ENCODE measurements at places on chromosomes 16 and 17.

DNA sequence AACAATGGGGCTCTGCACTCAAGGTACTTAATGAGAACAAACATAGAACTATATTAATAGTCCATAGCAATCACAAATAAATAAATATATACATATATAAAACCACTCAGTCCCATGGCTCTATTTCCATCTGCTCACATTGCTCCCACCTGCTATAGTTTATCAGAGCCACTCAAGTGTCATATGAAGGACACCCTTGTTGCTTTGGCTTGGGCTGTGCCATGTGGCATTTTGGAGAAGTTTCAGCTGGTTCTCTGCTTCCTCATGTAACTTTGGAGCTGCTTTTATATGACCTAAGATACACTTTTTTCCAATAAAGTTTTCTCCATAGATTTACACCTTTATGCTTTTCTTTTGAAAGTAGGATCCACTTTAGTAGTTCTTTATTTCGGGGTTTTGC is 126.4 kb downstream of the KCNJ2 start:
- DNase-seq, result no peak

DNA sequence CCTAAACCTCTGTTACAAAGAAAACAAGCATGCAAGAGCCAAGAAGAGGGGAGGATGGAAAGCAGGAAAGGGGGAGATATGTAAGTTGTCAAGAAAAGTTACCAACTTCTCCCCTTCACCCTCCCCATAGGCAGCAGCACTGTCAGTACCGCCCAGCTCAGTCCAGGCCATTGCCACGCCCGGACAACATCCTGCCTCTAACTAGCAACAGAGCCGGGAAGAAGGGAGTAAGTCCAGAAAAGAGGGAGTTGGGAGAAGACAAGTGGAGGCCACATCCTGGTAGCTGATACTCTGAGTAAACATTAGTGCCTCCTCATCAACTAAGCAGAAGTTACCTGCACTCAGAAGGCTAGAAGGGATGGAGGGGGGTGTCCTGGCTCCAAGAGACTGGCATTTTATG is 113.6 kb downstream of the SMG6 start:
- no peak for DNase-seq

- no peak for DNase-seq
Measured at GRCh38 chr16:27253526-27253930, 15.0 kb downstream of the NSMCE1 start.

- no peak for DNase-seq
Measured at GRCh38 chr17:2184993-2185931, 118.3 kb downstream of the SMG6 start.

DNA sequence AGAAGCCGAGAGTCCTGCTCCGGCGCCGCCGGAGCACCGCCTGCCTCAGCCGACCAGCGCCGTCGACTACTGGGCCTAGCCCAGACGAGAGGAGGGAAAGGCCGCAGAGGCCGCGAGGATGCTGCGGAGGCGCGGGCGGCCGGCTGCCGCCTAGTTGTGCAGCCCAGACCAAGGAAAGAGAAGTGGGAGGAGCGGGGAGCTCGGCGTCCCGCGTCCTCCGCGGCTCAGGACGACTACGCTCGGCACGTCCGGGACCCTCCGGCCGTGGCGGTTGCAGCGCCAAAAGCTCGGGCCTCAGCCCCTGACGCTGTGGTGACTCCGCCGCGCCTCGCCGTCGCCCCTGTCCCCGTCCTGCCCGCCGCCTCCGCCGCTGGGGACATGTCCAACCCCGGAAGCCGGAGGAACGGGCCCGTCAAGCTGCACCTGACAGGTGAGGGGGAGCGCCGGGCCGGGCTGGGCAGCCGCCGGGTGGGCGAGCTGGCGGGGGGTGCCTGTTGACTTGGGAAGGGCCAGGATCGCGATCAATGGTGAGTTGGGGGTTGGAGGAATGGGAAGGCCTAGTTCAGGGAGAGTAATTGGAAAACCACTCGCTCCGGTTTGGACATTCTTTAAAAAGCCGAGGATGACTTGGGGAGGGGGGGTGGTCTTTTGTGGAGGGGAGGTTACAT is 37.7 kb downstream of the RNF135 start:
- DNase-seq, result peak; percentile 63

DNA sequence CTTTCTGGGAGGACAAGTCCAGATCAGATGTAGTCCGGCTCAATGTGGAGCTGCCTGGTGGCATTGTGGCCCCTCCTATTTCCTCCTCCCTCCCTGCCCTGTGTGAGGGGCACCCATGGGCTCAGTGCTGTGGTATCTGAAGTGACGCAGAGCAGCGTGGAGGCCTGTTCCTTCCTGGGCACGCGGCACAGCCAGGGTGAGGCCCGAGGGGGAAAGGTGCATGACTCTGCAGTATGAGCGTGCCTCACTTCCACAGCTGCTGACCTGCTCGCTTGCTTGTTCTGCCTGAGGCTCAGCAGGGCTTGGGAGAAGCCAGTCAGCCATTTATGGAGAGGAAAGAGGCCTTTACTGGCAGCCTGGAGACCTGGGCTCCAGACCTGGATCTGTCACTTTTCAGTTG is 11.7 kb downstream of the TMEM238L start:
- DNase-seq, result no peak

DNA sequence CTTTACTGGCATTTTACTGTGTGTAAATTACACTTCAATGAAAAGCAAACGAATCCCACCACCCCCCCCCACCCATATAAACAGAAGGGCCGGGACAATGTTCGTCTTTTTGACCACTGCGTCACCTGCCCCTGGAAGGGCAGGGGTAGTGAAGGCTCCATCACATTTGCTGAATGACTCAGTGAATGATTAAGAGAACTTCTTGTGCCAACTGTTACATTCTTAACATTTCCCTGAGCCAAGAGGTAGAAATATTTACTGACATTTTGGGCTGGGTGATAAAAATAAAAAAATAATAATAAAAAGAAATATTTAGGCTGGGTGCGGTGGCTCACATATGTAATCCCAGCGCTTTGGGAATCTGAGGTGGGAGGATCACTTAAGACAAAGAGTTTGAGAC is 24.1 kb downstream of the C16orf96 start:
- DNase-seq, result no peak

GRCh38 chr17:34765291-34765690 is 185.9 kb downstream of the TMEM132E start:
- DNase-seq, result no peak

GRCh38 chr16:48478393-48478792 is 93.2 kb upstream of the SIAH1 start:
- DNase-seq, result no peak

- no peak for DNase-seq
Measured at GRCh38 chr17:9729034-9729650, 62.2 kb downstream of the DHRS7C start.

DNA sequence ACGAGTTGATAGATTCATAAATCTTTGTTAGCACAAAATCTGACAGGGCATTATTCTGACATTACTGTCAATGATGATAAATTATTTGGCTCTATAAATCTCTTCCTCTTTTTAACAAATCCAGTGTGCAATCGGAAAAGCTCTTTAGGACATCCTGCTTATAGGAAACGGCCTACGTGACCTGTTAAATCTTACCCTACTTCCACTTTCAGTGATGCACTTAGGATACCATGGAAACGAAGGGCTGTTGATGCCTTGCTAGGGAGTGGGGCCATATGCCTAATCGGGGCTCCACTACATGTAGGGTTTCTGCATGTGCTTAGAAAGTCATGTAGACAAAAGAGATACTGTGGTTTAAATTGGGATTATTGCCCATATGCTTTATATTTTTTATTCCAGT is 27.2 kb downstream of the ZNF594 start:
- no peak for DNase-seq

DNA sequence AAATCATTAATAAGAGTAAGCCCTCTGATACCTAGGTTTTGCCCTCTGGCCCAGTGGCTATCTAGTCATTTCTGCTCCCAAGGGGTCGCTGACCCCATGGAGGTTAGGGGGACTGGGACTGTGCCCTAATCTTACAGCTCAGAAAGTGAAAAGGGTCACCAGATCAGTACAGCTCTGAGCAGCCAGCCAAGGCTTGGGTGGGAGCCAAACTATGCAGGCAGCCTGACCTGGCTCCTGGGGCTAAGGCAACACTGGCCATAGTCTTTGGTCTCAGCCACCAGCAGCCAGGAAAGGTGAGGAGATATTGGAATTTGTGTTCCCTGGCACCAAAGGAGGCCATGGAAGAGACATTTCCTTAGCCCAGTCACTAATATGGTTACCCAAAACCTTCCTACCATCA is 67.6 kb downstream of the ASIC2 start:
- no peak for DNase-seq

- no peak for DNase-seq
Measured at GRCh38 chr17:82384730-82385481, 13.3 kb downstream of the UTS2R start.

DNA sequence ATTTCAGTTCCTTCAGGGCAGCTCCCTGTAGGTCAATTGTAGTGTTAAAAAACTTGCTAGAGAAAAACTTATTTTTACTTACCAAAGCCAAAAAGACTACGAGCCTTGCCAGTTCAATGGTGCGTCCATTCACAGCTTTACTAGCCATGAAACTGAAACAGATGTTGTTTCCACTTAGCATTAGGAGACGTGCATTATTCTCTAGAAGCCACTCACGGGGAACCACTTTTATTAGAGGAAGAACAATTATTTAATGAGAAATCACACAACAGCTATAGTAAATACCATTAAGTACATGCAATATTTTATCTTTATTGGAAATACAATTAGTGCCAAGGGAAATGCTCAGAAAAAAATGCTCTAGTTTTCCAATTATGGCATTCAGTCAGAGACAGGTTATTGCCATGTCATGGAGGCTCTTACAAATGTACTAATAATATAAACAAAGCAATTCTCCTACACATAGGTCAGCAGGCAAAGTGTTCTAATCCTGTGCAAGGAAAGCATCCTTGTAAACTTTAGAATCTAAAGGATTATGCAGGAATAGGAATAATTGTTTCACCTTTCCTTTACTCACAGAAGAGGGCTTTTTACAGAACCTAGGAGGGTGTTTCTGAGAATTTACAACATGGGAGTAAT is 17.4 kb downstream of the LASP1NB start:
- DNase-seq, result no peak

- DNase-seq, result no peak
Measured at GRCh38 chr16:14004729-14005315, 66.3 kb upstream of the MRTFB start.

- DNase-seq, result no peak
Measured at GRCh38 chr17:76707985-76708807, 2.6 kb downstream of the MXRA7 start.

DNA sequence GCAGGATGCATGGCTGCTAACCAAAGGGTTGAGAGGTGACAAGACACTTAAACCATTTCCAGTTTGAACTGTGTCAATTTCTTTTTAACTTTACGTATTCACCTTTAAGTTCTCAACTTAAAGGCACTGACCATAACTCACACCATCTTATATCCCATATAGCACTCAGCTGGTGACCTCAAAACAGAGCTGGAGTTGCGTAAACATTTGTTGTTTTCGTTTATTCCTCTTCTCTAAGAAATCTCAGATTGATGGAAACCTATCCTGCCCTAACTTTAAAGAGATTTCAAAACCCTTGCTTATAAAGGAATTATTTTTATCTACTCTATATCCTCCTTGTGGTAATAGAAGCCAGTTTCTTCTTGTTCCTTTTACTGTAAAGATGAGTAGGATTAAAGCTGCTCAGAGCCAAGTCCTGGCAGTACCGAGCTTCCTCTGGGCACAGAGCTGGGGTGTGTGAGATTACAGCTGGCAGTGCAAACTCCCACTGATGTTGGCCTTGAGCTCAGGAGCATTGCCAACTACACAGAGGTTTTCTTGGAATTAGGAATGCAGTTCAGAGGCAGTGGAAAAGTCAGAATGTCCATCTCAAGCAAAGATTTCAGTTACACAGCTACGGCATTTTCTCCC is 1.3 kb downstream of the KCTD2 start:
- DNase-seq, result no peak

DNA sequence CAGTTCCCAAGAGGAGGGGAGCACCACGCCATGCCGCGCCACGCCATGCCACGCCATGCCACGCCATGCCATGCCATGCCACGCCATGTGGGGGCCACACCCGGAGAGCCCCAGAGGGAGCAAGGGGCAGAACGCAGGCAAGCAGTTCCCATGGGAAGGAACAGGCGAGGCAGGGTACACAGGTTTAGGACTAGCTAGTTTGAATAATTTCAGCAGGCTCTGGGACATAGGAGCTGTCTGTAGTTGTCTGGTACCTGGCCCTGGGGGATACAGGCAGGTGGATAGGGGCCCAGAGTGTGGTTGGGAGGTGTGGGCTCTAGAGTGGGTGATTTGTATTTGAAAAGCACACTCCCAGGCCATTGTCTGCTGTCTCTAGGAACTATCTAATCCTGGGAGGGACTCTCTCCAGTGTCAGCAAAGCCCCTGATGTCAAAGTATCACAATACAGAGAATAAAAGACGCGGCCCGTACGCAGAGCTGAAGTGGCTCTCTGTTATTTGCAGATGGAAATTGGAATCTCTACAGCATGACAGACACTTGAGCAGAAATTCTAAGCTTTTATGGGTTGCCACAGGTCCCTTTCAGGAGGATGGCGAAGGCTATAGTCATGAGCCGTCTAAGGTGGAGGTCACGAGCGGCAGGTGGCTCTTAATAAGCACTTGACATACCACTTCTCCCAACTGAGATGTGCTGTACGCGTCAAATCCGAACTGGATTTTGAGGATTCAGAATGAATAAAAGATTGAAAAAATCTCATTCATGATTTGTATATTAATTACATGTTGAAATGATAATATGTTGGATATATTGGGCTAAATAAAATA is 220.8 kb upstream of the TNRC6C start:
- no peak for DNase-seq

DNA sequence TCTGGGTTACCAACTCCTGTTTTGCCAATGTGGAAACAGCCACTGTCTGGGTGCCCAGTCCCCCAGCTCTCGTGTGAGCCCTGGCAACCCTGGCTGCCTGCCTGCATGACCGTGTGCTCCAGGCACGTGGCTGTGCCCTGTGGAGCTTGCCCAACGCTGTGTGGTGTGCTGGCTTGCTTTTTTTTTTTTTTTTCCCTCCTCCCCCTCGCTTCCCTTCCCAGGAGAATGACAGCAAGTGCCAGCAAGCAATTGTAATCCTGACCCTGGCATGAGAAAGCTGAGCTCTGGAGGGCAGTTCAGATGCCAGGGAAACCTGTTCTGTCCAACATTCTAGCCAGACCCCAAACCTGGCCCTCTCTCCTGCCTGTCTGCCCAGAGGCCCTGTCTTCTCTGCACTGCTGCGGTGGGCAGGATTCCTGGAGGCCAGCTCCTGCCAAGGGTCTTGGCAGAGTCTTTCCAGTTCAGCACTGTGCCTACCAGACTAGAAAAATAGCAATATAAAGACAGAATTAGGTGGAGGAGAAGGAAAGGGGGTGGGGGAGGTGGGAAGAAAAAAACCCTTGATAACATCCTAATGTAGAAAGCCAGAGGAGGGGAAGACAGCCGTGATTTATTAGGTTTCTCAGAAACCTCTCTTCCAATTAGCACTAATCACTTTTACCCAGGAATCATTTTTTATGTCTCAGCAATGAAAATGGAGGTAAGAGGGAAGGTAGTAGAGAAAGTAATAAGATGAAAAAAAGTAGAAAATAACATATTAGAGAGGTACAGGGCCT is 9.0 kb downstream of the HLF start:
- no peak for DNase-seq

DNA sequence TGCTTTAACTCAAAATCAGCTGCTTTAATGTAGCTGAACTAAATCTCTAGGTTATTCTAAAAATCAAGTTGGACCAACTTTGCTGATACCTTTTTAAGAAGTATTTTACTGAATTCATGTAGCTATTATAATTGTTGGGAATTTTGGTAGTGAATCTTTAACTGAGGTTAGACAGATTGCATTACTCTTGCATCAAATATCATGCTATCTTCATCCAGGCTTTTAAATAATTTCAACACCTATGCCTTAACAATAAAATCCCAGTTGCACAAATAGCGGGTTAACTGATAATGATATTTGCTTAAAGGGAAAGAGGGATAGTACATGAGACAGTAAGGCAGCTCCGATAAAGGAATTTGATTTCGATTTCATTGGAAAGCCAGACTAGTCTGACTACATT is 241.3 kb upstream of the TBX2 start:
- DNase-seq, result no peak
